ENCODE measurements at places on chromosomes 2 and 18.

- DNase-seq = no peak
Measured at GRCh38 chr18:52402814-52403213, 62.8 kb downstream of the DCC start.

DNA sequence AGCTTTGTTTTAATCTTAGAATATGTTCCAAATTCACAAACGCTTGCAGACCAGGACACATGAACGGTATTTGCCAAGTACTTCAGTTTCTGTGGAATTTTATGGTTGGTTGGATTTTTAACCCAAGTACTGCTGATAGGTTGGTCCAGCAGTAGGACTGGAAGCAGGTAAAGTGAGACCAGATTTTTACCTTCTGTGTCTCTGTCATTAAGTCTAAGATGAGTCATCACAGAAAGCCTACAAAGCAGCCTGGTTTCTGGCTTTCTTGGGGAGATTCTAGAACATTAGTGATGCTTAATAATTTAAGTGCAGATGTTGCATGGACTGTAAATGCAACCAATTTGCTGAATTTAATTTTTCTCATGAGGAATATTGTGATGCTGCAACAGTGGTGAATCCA is 100.5 kb downstream of the SCG2 start:
- DNase-seq = no peak

- DNase-seq = no peak
Measured at GRCh38 chr2:239195992-239196391, 204.8 kb downstream of the HDAC4 start.

- no peak for DNase-seq
Measured at GRCh38 chr2:62808554-62808953, 103.0 kb downstream of the EHBP1 start.

- DNase-seq = peak; percentile 53
Measured at GRCh38 chr2:177724398-177725287, 332.1 kb downstream of the AGPS start.

DNA sequence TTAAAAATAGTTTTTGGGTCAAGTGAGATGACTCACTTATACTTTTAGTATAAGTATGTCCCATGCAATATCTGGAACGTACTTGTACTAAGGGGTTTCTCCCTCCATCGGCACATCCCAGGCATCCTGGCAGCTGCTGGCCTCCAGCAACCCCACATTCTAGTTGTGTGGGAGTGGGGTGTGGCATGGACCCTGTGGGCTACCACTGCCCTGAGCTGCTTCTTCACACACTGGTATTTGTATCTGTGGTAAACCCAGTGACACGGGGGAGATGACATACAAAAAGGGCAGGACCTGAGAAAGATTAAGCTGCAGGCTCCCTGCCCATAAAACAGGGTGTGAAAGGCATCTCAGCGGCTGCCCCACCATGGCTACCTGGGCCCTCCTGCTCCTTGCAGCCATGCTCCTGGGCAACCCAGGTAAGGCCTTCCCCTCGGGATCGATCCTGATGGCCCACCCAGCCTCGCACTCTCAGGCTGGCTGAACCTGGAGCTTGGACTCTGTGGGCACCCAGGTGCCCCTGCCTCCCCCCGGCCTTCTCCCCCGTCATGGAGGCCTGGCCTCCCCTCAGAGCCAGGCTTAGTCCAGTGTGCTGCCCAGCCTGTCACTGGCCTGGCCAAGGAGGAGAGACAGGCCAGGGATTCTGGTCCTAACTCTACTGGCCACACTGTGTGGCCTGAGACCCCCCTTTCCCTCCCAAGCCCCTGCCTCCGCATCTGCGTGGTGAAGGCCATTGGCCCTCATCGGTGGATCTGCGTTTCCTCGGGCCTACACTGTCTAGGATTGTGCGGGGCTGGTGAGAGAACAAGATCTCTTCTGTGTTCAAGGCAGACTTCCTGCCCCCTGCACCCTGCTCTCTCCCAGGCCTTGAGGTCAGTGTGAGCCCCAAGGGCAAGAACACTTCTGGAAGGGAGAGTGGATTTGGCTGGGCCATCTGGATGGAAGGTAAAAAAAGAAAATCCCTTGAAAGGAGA is at the start of gene GNLY:
TSS of gene GNLY (plus strand) at position 307 of the 974 bp plus-strand sequence. CDS start at position 368, 61 bp downstream.
- DNase-seq = no peak

- peak; percentile 59 for DNase-seq
Measured at GRCh38 chr2:189178054-189178453, 1.5 kb downstream of the COL5A2 start.
